Right ventricle myocardium inferior (tissue), 1 donor: ENCODE measurements at places on chromosomes 2 and 18. TPM values are rescaled to one million over a fixed set of nuclear protein-coding genes. Genes with fewer than 3 reads are reported as not detected.

- no peak for DNase-seq
Measured at GRCh38 chr18:62763101-62763521, 47.8 kb downstream of the PHLPP1 start.

GRCh38 chr2:63008838-63009237, 41.8 kb upstream of the OTX1 start:
- DNase-seq, result no peak

DNA sequence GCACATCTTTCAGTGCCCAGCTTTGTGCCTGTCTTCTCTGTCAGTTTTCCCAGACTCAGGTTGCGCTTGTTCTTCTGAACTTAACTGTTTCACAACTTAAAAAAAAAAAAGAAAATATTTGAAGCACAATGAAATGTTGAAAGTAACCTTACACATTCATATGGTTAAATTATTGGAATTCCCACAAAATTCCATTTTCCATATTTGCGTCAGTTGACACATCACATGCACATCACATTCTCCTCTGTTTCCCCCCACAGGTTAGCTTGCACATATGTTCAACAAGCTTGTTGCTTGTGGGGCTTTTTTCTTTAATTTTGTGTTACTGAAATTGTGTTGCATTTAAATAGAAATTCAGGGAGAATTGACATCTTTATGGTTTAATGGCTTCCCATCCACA, 8.3 kb downstream of the MYO1B start:
- DNase-seq, result no peak

DNA sequence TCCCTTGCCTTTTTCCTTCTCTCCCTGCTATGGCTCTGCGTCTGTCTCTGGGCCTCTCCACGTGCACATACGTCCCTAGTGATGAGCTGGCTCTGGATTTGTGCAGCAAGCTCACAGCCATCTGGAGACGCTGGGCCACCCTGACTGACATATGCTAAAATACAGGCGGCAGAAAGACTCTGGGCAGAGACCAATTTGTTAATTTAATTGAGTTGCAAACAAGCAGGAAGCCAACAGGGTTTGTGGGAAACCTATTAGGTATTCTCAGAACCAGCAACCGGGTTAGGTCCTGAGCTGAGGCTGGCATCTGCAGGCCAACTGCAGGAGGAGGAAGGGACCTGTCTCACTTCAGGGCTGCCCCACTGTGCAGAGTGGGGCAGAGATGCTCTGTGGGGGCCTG, 53.5 kb upstream of the SMAD2 start:
- no peak for DNase-seq

DNA sequence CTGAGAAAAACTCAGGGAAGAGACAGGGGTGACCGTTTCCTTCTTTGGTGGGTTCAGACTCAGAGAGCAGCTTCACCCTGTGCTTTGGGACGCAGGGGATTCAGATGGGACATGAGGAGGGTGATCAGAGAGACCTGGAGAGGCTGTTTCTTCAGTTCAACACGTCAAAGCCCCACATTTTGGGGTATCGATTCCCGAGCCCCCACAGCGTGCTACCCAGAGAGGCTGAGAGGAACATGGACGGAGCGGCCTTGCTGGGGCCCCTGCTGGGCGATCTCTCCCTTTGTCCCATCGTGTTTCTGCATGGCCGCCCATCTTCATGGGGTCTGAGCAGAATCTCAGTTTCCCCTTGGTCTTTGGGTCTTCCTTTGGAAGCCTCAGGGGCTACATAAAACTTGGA, 38.2 kb upstream of the PXDN start:
- DNase-seq, result no peak

Gene CNDP1
- total RNA-seq, result not detected

Gene COBLL1
- total RNA-seq, result 15.2 TPM

Gene UPP2
- not detected for total RNA-seq
